A673 (cell line): ENCODE measurements at places on chromosomes 13 and 19. TPM values are rescaled to one million over a fixed set of nuclear protein-coding genes. Genes with fewer than 3 reads are reported as not detected.
A peak's percentile ranks its signal among the peaks of the same experiment; 100 is the strongest.

The PSG2 gene
- total RNA-seq: not detected in 2 replicates

DNA sequence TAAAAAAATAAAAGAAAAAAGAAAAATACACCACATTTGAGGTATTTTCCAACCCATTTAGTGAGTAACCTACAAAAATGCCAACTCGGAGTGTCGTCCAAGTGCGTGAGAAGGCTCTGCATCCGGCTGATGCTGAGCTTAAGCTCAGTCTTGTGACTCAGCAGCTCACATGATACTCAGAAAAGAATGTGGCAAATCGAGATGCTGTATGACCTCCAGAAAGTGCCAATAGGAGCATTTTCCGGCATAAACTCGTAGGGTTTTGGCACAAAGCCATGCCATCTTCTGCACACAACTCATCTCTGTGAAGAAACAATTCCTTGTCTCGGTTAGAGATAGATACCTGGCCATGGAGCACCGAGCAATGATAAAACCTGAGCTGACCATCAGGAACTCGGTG is 58.5 kb downstream of the TRPM4 start:
- peak overlapping the region; percentile 37 for H3K27ac ChIP-seq
- H3K27me3 ChIP-seq: no peaks in the 10 kb centered on the region
- peak; percentile 68 for DNase-seq

- peak; percentile 83 for DNase-seq
- no peak overlapping the region for H3K4me3 ChIP-seq
Observed at GRCh38 chr13:42969565-42970172, 22.4 kb downstream of the EPSTI1 start.

DNA sequence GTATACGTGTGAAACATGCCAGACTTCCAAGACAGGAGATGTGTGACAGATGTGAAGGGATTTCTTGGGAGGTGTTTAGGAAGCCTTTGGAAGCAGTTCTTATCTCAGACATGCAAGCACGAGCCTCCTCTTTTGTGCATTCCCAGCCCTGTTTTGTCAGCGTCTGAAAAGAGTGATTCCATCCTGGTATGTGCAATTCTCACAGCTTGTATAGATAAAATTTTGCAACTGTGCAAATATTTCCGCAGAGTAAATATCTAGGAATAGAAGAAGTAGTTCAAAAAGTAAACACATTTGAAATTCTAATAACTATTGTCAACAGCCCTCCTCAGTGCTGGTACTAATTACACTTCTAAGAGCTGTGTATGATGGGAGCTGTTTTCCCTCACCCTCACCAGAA is 72.3 kb upstream of the C1QTNF9B start:
- no peak for DNase-seq
- no peaks in the 10 kb centered on the region for H3K27me3 ChIP-seq
- no peaks in the 10 kb centered on the region for H3K4me1 ChIP-seq

GRCh38 chr19:7925171-7925851 is 624 bp downstream of the CTXN1 start:
- H3K27me3 ChIP-seq: no peaks in the 10 kb centered on the region
- H3K4me3 ChIP-seq: peak overlapping the region; percentile 57
- peaks cover 17% of the 10 kb centered on the region for H3K36me3 ChIP-seq
- H3K27ac ChIP-seq: peak overlapping the region; percentile 69
- peaks cover 51% of the 10 kb centered on the region for H3K4me1 ChIP-seq

The PRODH2 gene
- total RNA-seq: not detected in 2 replicates

DNA sequence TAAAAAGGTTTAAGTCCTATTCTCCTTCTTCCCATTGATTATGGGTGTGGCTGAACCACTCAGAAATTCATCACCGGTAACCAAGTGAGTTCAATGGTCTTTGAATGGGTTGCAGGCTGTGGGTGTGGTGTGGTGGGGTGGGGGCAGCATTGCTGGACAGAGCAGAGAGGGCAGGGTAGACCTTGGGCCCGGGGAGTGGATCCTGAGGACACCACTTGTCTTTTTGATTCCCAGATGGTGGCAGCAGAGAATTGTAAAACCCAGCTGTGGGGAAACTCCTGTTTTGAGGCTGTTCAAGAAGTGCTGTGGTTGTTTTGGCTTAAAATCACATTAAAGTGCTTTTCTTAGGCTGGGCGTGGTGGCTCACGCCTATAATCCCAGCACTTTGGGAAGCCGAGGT is 45.8 kb upstream of the RGCC start:
- no peaks in the 10 kb centered on the region for H3K36me3 ChIP-seq
- H3K27me3 ChIP-seq: no peaks in the 10 kb centered on the region
- peak; percentile 18 for DNase-seq

The LACC1 gene
- 0.47 and 0.59 TPM in 2 replicates for total RNA-seq

- no peaks in the 10 kb centered on the region for H3K4me1 ChIP-seq
- H3K27me3 ChIP-seq: no peaks in the 10 kb centered on the region
- DNase-seq: no peak
- H3K4me3 ChIP-seq: no peak overlapping the region
Observed at GRCh38 chr19:33448159-33448516, 73.5 kb downstream of the PEPD start.

- H3K4me3 ChIP-seq: no peak overlapping the region
- no peaks in the 10 kb centered on the region for H3K27me3 ChIP-seq
- H3K36me3 ChIP-seq: peaks cover 14% of the 10 kb centered on the region
- no peak for DNase-seq
Observed at GRCh38 chr13:60012488-60012887, 151.2 kb downstream of the DIAPH3 start.

DNA sequence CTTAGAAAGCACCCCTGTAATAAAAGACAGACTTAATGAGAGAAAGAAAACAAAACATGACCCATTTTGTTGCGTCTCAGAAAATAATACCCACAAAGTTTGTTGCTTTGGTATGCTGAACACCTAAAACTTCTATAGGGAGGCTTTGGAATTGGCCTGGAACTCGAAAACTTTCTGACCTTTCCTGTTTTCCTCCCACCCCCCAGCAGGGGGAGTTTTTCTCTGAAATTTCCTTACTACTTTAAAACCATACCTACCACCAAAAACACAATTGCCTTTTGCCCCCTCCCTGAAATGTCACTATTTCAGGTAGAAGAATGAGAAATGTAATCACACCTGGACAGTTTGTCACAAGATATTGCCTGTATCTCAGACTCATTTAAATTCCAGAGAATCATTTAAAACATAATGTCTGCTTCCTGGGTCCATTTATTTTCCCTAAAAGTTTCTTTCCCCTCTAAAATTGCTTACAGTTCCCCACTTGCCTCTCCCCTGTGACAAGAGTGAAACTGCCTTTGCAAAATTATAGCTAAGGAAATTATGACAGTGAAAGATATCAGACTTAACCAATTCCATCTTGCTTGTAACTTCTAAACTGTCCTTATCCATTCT is 2700.2 kb downstream of the PCDH9 start:
- no peaks in the 10 kb centered on the region for H3K36me3 ChIP-seq
- H3K27me3 ChIP-seq: no peaks in the 10 kb centered on the region
- no peak overlapping the region for H3K4me3 ChIP-seq
- no peak overlapping the region for H3K27ac ChIP-seq
- DNase-seq: peak; percentile 46

DNA sequence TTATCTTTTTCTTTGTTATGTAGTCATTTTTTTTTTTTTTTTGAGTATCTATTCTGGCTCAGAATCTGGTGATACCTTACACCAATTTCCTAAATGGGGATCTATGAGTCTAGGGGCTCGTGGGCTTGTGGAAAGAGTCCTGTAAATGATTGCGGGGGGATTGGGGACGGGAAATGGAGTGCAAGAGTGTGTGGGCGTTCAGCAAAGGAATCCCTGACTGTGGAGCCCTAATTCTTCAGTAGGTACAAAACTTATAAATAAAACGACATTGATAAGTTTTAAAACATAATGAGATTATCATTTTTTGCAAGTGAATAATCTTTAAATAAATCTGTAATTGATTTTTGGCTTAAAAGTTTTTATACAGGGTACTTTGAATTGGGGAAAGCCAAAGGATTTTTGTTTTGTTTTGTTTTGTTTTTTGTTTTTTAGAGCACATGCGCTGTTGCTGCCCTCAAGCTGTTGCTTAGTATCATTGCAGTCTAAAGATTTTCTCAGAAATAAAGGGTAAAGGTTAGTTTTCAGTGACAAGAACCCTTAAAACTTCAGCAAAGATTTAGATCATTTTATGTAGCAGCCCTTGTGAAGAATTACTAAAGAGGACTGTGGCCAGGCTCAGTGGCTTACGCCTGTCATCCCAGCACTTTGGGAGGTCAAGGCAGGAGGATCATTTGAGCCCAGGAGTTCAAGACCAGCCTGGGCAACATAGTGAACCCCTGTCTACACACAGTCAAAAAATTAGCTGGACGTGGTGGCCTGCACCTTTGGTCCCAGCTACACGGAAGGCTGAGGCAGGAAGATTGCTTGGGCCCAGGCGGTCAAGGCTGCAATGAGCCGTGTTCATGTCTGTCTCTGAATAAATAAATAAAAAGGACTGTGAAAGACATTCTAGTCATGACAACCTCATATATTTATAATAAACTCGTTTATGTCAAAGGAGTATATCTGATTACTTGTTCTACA is 1.7 kb downstream of the ERCC5 start:
- H3K4me3 ChIP-seq: peak overlapping the region; percentile 89
- H3K4me1 ChIP-seq: peaks cover 9% of the 10 kb centered on the region
- no peaks in the 10 kb centered on the region for H3K36me3 ChIP-seq

GRCh38 chr13:42084722-42085121 is 36.3 kb downstream of the DGKH start:
- no peak overlapping the region for H3K27ac ChIP-seq
- no peaks in the 10 kb centered on the region for H3K27me3 ChIP-seq
- H3K4me1 ChIP-seq: no peaks in the 10 kb centered on the region
- DNase-seq: no peak
- no peak overlapping the region for H3K4me3 ChIP-seq
- H3K36me3 ChIP-seq: no peaks in the 10 kb centered on the region

The BEST2 gene
- total RNA-seq: 0.13 TPM in 1 of 2 replicates, not detected in the other

DNA sequence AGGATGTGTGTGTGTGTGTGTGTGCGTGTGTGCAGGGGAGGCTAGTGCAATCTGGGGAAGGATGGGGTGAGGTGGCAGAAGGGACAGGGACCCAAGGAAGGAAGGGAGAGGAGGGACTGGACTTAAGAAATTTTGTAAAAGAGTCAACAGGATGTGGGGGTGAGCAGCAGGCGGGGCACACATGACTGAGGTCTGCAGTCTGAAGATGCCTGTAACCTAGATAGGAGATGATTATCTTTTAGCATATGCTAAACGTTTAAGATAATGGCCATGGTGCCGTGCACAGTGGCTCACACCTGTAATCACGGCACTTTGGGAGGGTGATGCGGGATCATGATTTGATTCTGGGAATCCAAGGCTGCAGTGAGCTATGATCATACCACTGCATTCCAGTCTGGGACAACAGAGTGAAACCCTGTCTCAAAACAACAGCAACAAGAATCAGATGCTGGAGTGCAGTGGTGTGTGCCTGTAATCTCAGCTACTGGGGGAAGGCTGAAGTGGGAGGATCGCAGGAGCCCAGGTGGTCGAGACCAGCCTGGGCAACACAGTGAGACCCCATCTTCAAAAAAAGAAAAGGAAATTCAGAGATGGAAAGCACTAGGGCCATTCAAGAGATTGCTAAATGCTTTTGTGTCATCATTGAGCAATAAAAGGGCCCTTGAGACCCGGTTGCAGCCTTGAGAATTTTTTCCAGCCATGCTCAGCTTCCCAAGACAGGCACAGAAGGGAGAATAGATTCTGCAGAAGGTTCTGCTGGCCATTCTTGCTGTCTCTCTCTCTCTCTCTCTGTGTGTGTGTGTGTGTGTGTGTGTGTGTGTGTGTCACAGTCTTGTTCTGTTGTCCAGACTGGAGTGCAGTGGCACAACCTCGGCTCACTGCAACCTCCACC is 3.8 kb upstream of the ZNF414 start:
- H3K4me1 ChIP-seq: peaks cover 8% of the 10 kb centered on the region
- no peaks in the 10 kb centered on the region for H3K27me3 ChIP-seq
- no peaks in the 10 kb centered on the region for H3K36me3 ChIP-seq
- no peak overlapping the region for H3K27ac ChIP-seq
- DNase-seq: no peak

GRCh38 chr19:4521170-4521887 is 3.0 kb upstream of the PLIN4 start:
- no peak for DNase-seq
- H3K27me3 ChIP-seq: no peaks in the 10 kb centered on the region
- H3K36me3 ChIP-seq: no peaks in the 10 kb centered on the region
- no peaks in the 10 kb centered on the region for H3K4me1 ChIP-seq
- no peak overlapping the region for H3K27ac ChIP-seq
- H3K4me3 ChIP-seq: no peak overlapping the region

The LPAR2 gene
- 17.2 and 20.6 TPM in 2 replicates for total RNA-seq

DNA sequence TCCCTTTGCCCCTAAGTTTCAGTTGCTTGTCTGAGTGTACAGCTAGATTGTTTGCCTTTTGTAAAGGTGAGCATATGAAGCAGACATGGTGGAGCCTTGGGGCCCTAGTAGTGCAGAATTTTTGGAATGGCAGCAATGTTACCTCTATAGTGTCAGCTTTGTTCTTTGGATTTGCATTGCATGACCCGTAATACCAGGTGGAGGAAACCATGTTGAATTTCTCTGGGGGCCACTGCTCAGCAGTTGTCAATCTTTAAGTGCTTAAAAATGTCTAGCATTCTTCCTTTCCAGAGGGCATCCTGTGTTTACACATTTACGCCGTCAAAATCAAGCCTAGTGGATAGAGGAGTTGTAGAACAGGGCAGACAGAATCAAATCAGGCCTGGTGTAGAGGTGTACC is 303.3 kb downstream of the ATP8A2 start:
- no peaks in the 10 kb centered on the region for H3K36me3 ChIP-seq
- no peaks in the 10 kb centered on the region for H3K27me3 ChIP-seq
- H3K27ac ChIP-seq: no peak overlapping the region
- H3K4me1 ChIP-seq: no peaks in the 10 kb centered on the region
- H3K4me3 ChIP-seq: no peak overlapping the region

The CEACAM7 gene
- total RNA-seq: 0.43 and 0.44 TPM in 2 replicates

The GARIN5A gene
- 0.59 and 0.84 TPM in 2 replicates for total RNA-seq

GRCh38 chr13:73198991-73199411 is 140.2 kb downstream of the KLF5 start:
- H3K36me3 ChIP-seq: no peaks in the 10 kb centered on the region
- DNase-seq: no peak
- no peak overlapping the region for H3K27ac ChIP-seq
- H3K4me1 ChIP-seq: no peaks in the 10 kb centered on the region
- no peak overlapping the region for H3K4me3 ChIP-seq

GRCh38 chr19:1455336-1456120 is 5.6 kb downstream of the APC2 start:
- peaks cover 29% of the 10 kb centered on the region for H3K4me1 ChIP-seq
- H3K4me3 ChIP-seq: no peak overlapping the region
- no peaks in the 10 kb centered on the region for H3K36me3 ChIP-seq
- H3K27me3 ChIP-seq: peaks cover 21% of the 10 kb centered on the region
- peak; percentile 77 for DNase-seq
- H3K27ac ChIP-seq: no peak overlapping the region

The GPR12 gene
- not detected in 2 replicates for total RNA-seq

DNA sequence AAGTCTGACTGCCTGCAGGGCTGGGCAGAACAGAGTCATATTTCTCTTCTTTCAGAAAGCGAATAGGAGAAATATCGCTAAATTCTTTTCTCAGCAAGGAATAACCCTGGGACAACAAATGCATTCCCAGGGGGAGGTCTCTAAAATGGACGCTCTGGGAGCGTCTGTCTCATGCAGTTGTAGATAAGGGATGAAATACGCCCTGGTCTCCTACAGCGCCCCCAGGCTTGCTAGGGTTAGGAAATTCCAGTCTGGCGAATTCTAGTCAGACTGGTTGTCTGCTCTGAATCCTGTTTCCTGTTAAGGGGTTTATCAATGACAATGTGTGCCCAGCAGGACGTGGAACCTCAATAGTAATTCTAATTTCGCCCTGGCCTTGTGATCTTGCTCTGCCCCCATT is 1214.1 kb downstream of the DIAPH3 start:
- peak; percentile 8 for DNase-seq
- no peaks in the 10 kb centered on the region for H3K4me1 ChIP-seq
- no peak overlapping the region for H3K4me3 ChIP-seq
- no peaks in the 10 kb centered on the region for H3K27me3 ChIP-seq
- no peaks in the 10 kb centered on the region for H3K36me3 ChIP-seq
- no peak overlapping the region for H3K27ac ChIP-seq

The CCDC8 gene
- total RNA-seq: 24.5 and 32.1 TPM in 2 replicates
